Liver (tissue), 10 donors: ENCODE measurements at places on chromosomes 12 and 14. TPM values are rescaled to one million over a fixed set of nuclear protein-coding genes. Genes with fewer than 3 reads are reported as not detected.

GRCh38 chr14:58832095-58832521, 194.3 kb downstream of the DACT1 start:
- DNase-seq, result no peak

GRCh38 chr12:75812271-75813018, 219.1 kb downstream of the PHLDA1 start:
- DNase-seq, result no peak

Gene SERPINA4
- 80.3 TPM for polyA plus RNA-seq

GRCh38 chr12:50611021-50611744, 106.4 kb downstream of the DIP2B start:
- DNase-seq, result no peak

DNA sequence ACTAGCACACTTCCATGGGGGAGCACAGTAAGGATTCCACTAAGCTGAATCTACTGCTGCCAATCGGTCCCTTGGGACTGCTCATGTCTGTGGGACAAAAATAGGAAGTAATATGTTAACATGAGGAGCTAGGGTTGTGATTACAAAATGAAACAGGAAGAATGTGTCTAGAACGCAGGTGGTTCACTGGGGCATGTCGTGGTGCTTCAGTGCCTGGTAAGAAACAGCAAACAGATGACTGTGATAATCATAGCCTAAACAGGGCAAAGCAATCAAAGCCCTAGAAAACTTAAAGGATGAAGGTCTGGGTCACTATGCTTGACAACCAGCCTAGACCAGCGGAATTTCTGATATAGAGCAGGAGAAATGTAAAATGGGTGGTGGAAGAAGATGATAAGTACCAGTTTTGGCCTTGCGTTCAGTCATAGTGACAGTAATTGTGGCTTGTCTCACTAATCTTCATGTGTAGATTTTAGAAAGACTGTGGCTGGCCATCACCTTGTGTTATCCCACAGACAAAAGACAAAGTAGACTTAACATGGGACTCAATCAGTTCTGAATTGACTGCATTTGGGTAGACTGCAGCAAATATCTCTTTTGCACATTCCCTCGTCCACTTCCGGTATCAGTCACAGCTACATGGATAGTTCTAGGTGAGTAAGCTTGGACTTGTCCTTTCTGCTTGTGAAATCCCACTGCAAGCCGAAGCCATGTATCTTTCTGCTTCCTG, 51.4 kb downstream of the WASHC3 start:
- no peak for DNase-seq

DNA sequence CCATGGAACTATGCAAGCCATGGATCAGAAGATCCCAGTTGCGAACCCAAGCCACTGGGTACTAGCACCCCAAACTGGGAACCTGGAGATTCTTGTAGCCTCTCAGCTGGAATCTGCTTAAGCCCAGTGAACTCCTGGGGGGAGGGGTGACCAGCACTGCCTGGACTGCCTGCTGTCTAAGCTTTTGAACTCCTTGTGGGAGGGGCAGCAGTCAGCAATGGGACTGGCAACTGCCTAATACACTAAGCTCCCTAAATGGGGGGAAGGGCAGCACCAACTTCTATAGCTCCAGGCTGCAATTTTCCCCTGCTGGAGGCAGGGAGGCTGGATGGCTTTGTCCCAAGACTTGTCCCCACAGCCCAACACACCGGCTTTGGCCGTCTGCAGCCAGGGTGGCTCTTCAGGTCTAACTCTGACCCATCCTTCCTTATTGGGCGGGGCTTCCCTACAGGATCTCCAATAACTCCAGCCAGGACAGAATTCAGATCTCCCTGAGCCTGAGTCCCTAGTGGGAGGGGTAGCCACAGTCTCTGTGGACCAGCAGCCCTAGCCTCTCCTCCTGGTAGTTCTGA, 485.1 kb downstream of the SOX5 start:
- DNase-seq, result no peak

- DNase-seq, result no peak
These were observed 351.0 kb downstream of the NAV3 start for GRCh38 chr12:78181544-78182162.

DNA sequence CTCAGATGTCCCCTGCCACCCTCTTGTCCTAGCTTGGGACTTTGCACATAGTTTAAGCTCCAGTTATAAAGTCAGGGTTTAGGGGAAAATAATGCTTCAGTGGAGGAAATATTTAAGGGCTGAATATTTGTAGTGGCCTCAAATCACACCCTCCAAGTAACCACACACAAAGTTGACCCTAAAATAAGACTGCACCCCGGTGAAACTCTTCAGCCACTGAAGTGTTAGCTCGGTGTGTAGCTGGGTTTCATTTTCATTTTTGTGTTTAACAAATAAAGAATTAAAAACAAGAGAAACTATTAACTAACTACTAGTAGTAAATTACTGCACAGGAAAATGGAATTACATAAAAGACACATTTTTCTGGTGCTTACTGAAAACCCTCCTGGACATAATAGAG, 14.8 kb upstream of the BCL11B start:
- no peak for DNase-seq

- DNase-seq, result no peak
These were observed 22.1 kb downstream of the RAB35 start for GRCh38 chr12:120094485-120094884.

Gene DCN
- 74.9 TPM for polyA plus RNA-seq

DNA sequence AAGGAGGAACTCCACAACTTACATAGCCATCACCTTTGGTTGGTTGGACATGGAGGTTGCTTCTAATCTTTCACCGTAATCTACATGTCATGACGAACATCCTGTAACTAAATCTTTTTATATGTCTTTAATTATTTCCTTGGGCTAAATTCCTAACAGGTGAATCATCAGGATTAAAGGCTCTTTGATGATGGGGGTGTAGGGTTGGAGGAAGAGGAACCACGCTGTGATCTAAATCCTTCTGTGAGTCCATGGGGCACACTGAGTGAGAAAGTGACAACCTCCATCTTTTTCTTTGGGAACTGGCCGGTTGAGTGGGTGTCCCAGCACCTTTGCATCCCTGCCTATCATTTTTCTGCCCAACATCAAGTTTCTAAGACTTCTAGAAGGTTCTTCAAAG, 31.1 kb upstream of the MAP1LC3B2 start:
- no peak for DNase-seq

DNA sequence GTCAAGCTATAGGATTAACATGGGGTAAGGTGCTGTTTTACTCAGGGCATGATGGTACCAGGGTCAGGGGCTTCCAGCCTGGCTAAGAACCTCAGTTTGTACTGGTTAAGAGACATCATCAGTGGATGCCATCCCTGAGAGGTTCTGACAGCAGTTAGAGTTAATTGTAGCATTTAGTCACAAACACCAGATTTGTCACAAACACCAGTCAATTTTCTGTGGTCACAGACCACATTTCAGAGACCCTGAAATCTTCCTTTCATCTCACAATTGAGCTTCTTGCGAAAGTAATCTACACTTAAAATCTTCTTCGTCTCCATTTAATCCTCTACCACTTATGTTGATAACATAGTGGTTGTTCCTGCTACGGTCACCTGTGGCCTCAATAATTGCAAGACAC, 143.0 kb upstream of the EGLN3 start:
- DNase-seq, result no peak

Gene HOXC12
- not detected for polyA plus RNA-seq

DNA sequence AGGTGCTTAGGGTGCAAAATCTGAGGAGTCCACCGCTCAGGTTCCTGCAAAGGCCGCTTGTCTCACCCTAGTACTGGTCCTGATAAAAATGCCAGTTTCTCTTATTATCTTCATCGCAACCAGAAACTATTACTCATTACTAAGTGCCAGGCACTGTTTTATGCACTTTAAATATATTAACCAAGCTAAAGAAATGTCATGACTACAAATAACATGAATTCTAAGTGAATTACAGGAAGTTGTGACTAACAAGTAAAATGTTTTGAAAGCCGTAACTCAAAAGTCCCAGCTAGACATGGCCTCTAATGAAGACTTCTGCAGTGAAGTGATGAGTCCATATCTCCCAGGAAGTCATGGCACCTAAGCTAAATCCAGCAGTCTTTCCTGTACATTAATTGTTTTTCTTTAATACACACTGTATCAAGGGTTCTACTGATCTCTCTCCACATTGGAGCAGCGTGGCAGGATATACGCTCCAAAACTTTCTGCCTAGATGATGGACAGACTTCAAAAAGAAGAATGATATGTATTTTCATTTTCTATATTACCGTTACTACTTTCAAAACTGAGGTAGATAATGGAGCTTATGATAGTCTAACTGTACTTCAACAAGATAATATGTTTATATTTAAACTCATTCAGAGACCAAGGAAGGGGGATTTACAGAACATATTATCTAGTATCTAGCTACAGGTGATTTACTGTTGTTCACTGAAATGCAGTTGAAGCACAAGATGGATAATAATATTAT, 117.3 kb upstream of the ARID2 start:
- DNase-seq, result no peak

Gene TAS2R31
- not detected for polyA plus RNA-seq

DNA sequence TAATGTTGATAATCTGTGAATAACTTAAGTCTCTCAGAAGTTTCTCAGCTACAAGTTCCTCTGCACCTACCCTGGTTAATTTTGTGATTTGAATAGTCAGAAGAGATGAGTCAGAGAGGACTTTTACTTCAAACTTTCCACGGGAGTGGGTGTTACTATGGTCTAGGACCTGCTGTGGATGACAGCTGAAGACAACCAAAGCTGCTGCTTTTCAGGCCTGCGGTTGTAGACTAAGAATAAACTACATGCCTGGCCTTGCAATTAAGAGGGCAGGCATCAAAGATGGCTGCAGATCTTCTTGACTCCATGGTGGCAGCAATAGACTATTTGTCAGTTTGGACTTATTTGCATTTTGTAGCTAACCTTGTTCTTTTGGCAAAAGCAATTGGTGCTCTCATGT, 227.1 kb upstream of the KRR1 start:
- DNase-seq, result no peak

DNA sequence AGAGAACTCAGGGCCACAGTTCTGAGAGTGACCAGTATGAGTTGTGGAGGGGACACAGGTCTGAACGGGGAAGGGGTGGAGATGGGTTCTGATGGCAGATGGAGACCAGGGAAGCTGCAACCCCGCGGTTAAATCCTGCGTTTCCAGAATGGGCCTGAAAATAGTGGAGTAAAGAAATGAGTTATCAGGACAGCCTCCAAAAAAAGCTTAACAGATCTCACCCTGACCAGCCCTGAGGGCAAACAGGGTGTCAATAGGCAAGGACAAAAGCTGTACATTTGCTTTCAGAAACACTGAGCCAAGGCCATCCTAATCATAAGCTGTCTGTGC, 555 bp upstream of the RTN1 start:
- no peak for DNase-seq

Gene KCNMB4
- 0.47 TPM for polyA plus RNA-seq

- DNase-seq, result no peak
These were observed 455.6 kb upstream of the TMPO start for GRCh38 chr12:98059659-98060343.

DNA sequence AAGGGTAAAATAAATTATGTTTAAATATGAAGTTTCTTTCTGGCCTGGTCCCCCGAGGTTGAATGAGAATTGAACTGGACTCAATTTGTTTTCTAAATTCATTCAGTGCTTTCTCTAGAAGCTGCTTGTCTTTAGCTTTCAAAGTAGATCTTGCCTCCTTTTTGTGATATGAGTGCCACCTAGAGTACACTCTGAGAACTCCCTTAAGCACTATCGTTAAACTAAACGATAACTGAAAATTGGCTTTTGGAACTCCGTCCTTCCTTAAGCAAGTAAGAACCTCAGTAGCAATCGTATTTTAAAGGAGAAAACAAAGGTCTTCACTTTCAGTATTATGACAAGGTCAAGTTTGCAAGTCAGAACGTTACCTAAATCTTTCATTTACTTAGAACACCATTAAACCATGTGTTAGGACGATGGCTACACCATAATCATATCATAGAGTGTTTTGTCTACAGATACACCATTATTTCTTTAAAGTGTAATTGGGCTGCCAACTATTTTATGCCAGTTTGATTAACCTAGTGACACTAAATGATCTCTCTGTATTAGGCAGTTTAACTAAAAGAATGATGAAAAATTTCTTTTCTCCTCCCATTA, 364.8 kb downstream of the SNAPC1 start:
- no peak for DNase-seq

DNA sequence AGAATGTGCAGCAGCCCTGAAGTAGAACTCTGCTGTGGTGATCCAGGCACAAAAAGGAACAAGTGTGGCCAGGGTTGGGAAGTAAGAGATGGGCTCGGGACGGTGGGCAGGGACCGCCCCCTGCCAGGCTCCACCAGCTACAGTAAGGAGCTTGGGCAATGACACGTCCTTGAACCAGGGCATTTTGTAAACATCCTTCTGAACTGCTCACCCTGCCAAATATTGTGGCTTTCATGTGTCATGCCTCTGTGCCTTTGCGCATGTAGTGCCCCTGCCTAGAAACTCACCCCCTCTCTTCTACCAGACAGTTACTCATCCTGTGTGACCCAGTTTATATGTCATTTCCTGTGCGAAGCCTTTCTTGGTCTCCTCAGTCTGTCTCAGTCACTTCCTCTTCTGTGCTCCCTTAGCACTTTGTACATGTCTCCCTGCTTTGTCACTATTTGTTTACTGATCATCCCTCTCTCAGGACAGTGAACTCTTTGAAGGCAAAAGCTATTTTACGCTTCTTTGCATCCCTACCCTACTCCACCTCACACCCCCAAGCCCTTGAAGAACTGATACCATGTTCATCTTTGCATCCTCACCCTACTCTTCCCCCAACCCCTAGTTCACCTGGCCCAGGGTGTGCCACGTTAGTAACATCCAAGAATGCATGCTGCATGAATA, 108.9 kb upstream of the PLEKHG7 start:
- no peak for DNase-seq

DNA sequence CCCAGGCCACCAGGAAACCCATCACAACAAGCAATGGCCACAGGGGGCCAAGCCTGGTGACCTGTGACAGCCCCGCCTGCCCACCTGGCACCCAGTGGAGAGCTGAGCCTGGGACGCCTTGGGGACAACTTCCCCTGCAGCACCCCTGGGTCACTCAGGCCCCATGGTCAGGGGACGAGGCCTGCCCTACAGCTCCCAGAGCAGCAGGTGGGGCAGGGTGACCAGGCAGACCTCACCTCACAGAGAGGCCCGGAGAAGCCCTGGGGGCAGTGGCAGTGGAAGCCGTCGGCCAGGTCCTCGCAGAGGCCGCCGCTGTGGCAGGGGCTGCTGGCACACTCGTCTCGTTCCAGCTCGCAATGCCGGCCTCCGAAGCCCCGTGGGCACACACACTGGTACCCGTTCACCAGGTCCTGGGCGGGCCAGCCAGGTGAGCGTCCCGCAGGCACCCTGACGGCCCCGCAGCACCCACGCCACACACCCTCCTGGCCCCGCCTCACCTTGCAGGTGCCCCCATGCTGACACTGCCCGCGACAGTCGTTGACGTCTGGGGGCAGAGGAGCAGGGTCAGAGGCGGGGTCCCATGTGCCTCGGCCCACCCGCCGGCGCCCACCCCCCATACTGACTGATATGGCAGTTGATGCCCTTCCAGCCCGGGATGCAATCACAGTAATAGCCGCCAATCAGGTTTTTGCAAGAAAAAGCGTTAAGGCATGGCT, 18.1 kb downstream of the JAG2 start:
- DNase-seq, result no peak

Gene FOXM1
- 4.6 TPM for polyA plus RNA-seq
